Sigmoid colon (tissue), 7 donors: ENCODE measurements at places on chromosomes 4 and X. TPM values are rescaled to one million over a fixed set of nuclear protein-coding genes. Genes with fewer than 3 reads are reported as not detected.

- DNase-seq, result no peak
Measured at GRCh38 chr4:90061881-90062280, 65.3 kb upstream of the CCSER1 start.

DNA sequence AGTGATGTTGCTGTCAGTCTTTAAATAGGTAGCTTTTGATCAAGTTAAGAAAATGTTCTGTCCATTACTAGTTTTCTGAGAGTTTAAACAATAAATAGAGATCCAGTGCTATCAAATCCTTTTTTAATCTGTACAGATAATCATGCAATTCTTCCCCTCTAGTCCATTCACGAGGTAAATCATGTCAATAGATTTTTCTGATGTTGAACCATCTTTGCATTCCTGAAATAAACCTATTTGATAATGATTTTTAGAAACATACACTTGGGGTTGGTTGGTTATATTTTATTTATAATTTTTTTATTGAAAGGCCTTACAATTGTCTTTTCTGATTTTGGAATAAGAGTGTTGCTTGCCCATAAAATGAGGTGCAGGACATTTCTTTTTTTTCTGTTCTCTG is 95.0 kb downstream of the FAM53A start:
- H3K27me3 ChIP-seq, result peaks cover 3% of the 10 kb centered on the region
- no peak for DNase-seq
- no peaks in the 10 kb centered on the region for H3K4me1 ChIP-seq
- H3K36me3 ChIP-seq, result no peaks in the 10 kb centered on the region

DNA sequence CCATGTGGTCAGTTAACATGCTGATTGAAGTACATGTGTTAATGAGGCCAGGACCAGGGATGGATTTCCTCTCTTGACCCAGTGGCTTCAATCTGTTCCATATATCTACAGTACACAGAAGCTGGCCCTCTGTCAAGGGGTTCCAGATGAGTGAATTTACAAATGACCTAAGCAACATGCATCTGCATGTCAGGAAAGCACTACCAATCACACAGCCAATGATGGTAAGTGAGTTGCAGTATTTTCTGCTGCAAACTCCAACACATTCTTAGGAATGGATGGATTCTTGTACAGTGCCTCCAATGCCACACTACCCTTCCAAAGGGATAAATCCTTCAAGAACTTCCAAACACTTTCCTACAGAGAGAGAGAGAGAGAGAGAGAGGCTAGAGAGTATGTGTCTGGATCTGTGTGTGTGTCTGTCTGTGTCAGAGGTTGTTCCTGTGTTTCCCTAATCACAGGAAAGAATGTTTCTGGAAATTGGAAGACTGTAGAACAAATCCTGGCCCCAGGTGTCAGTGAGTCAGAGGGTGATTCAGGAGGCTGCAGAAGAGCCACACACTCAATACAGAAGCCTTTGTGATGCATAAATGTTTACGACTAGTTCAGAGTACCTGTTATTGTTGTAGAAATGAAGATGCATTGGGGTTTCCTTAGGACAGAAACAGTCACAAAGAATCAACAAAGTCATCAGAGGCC is 107.5 kb downstream of the GUCY2F start:
- DNase-seq, result no peak
- H3K27me3 ChIP-seq, result no peaks in the 10 kb centered on the region
- H3K4me1 ChIP-seq, result no peaks in the 10 kb centered on the region
- H3K4me3 ChIP-seq, result no peak overlapping the region
- H3K36me3 ChIP-seq, result no peaks in the 10 kb centered on the region

DNA sequence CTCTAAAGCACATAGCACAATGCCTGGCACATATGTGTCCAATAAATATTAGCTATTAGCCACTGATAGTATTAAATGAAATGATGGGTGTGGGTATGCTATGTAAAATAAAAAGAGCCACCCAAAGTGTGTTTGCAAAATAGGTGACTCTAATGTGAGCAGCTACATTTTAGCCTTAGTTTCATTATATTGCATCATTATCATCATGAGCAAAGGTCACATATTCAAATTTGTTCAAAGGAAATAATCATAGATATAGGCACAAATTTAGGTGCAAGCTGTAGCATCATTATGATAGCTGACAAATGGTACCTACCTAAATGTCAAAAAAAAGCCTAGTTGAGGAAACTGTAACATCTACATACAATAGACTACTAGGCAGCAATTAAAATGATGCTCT is 373.9 kb upstream of the FGF13 start:
- H3K27me3 ChIP-seq, result no peaks in the 10 kb centered on the region
- no peaks in the 10 kb centered on the region for H3K36me3 ChIP-seq
- no peak overlapping the region for H3K27ac ChIP-seq

DNA sequence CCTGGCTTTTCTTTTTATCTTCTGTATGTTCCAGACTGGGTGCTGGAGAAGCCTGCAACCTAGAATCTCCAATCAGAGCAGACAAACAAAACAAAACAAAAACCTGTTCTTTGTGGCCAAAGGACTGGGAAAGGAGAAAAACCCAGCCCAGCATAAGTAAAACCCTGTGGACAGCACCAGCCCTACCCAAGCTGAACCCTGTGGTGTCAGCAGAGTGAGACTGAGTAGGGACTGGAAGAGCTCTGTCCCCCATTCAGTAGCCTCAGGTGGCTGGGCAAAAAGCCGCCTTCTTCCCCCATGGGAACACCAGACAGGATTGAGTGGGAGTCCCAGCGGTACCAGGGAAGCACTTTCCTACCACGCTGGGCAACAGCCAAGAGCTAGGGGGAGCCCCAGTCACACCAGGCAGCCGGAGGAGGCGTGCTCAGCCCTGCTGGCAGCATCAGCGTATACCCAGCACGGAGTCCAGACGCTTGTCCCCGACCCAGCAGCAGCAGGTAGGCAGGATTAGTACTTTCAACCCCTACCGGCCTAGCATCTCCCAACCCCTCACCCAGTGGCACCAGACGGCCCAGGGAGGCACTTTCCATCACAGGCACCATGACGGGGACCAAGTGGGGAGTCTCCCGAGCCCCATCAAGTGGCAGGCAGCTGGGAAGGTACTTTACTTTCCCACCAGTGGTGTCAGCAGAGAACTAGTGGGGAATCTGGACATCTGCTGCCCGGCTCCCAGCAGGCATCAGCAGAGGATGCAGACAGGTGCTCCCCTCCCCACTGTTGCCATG is 8.6 kb upstream of the JADE3 start:
- H3K27me3 ChIP-seq, result no peaks in the 10 kb centered on the region
- no peaks in the 10 kb centered on the region for H3K36me3 ChIP-seq
- no peaks in the 10 kb centered on the region for H3K4me1 ChIP-seq
- peak overlapping the region; percentile 31 for H3K27ac ChIP-seq

GRCh38 chrX:3651277-3651676 is 62.2 kb downstream of the PRKX start:
- no peak for DNase-seq
- H3K4me1 ChIP-seq, result no peaks in the 10 kb centered on the region
- no peak overlapping the region for H3K27ac ChIP-seq
- H3K36me3 ChIP-seq, result no peaks in the 10 kb centered on the region
- H3K4me3 ChIP-seq, result no peak overlapping the region

- no peak for DNase-seq
- H3K27me3 ChIP-seq, result no peaks in the 10 kb centered on the region
- no peak overlapping the region for H3K27ac ChIP-seq
- no peaks in the 10 kb centered on the region for H3K4me1 ChIP-seq
- H3K36me3 ChIP-seq, result no peaks in the 10 kb centered on the region
Measured at GRCh38 chr4:172708184-172708583, 460.4 kb upstream of the GALNT7 start.

- no peak for DNase-seq
- no peaks in the 10 kb centered on the region for H3K36me3 ChIP-seq
Measured at GRCh38 chrX:46180258-46180687, 364.9 kb downstream of the ZNF674 start.

VCX gene
- not detected for total RNA-seq

UPF3B gene
- total RNA-seq, result 11.4 TPM
